Stimulated activated CD4-positive, alpha-beta T cell treated with anti-CD3 and anti-CD28 coated beads, Interleukin-12 subunit alpha, Interleukin-12 subunit beta, amount 100 ng/mL, for 48 hours (primary cell): ENCODE measurements at places on chromosomes 13 and 19.

DNA sequence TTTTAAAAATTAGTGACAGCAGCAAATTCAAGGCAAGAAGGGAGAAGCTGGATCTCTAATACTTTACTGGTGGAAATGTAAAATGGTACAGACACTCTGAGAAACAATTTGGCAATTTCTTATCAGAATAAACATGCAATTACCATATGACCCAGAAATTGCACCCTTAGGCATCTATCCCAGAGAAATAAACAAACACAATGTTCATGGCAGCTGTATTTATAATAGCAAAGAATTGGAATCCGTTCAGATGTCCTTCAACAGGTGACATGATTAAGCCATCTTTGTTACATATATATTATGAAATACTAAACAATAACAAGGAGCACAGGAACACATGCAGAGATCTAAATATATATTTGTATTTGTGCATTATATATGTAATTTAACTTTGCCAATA lies 756.5 kb downstream of the SLITRK1 start:
- no peak for DNase-seq

- DNase-seq, result no peak
These were observed 262.4 kb upstream of the MIR17HG start for GRCh38 chr13:91085127-91085526.

- DNase-seq, result no peak
These were observed 17.6 kb downstream of the TJP3 start for GRCh38 chr19:3725640-3726310.

DNA sequence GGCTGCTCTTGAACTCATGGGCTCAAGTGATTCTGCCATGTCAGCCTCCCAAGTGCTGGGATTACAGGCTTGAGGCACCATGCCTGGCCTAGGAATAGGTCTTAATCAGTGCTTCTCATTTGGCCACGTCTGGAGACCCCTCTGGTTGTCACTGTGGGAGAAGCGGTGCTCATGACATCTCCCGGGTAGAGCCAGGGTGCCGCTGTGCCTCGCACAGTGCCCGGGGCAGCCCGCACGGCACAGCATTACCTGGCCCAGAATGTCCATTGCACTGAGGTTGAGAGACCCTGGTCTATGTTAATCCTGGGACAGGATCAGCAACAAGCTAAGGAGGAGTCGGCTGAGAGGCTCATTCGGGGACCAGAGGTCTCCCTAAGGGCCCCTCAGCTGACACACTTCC lies 160.8 kb downstream of the EFNB2 start:
- no peak for DNase-seq

GRCh38 chr19:14580623-14581237 lies 2.2 kb upstream of the CLEC17A start:
- DNase-seq, result peak; percentile 63

GRCh38 chr19:33290082-33290815 lies 12.1 kb downstream of the CEBPA start:
- no peak for DNase-seq

DNA sequence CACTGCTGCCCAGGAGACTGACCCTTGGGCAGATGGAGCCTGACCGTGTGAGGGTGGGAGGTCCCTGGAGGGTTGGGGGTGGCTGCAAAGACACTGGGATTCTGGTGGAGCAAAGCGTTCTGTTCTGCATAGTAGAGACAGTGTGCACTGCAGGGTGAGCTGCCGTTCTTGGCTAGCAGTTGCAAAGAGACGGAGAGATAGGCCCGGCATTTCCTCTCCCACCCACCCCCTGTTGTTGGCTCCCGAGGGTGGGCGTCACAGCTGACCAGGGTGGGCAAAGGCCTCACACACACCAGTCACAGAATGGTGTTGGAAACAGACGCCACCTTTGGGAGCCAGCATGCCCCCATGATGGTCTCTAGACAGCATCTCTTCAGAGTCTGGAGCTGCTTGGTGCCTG lies 11.4 kb downstream of the TMEM255B start:
- DNase-seq, result no peak

- peak; percentile 39 for DNase-seq
These were observed 44.5 kb upstream of the GTF3A start for GRCh38 chr13:27379694-27380641.

GRCh38 chr13:36131222-36131930 lies at the start of gene DCLK1:
Gene DCLK1 (minus strand): TSS chr13:36131382.
- no peak for DNase-seq

GRCh38 chr19:49672131-49672919 lies 4.7 kb upstream of the PRMT1 start:
- DNase-seq, result no peak

GRCh38 chr13:93304134-93304533 lies 77.5 kb downstream of the GPC6 start:
- no peak for DNase-seq

- no peak for DNase-seq
These were observed 4.8 kb upstream of the DAPK3 start for GRCh38 chr19:3975637-3976087.

DNA sequence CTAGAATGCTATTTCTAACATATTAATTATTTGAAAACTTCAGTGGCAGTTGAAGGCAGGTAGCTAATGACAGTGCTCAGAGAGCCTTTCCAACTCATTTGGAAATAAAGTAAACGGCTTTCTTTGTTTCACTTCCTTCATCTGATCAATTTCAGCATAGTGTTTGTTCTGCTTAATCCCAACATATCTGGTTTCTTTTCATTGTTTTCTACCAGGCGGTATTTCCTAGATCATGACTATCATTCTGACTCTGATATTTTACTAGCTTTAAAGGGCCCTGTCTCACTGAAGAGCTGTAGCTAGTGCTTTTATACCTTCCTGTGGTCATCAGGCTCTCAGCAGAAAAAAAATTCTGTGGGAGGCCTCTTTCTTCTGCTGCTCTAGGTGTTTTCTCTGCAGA lies 178.6 kb downstream of the RBM26 start:
- DNase-seq, result no peak

- no peak for DNase-seq
These were observed 41.1 kb upstream of the CHST8 start for GRCh38 chr19:33580645-33581037.

- DNase-seq, result no peak
These were observed 20.3 kb upstream of the KPNA3 start for GRCh38 chr13:49812812-49813211.

DNA sequence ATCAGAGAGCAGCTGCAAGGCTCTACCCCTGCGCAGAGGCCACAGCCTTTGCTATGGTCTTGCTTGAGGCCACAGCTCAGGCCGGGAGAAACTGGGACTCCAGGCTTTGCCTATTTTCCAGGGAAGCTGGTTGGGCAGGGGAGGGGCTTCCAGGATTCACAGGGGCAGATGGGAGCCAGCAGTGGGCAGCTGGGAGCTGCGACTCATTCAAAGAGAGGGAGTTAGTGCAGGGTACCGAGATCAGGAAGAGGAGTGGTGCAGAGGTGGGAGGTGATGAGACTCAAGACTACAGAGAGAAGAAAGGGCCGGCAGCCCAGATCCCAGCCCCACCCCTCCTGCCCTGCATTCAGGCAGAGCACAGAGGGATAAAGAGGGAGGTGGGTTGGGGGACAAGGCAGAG lies 12.1 kb downstream of the ADGRE5 start:
- no peak for DNase-seq

GRCh38 chr19:16462757-16463250 lies 9.0 kb downstream of the EPS15L1 start:
- DNase-seq, result no peak

DNA sequence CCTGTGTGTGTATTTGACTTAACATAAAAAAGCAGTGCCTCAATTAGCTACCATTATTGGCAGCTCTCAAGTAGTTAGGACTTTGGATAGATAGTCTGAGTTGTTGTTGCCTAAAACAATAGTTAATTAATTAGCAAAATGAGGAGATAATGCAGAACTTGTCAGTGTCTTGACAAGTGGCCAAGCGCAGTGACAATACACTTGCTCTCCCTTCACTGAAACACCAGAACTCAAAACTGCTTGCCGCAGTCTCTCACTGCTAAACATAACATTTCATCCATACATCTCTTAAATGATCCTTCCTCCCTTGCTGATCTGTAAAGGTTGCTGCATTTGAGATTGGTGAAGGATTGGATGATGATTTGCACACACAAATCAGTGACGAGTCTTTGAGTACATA lies 61.7 kb downstream of the ARHGAP35 start:
- DNase-seq, result no peak

- no peak for DNase-seq
These were observed 70.4 kb downstream of the SLITRK6 start for GRCh38 chr13:85728811-85729210.

DNA sequence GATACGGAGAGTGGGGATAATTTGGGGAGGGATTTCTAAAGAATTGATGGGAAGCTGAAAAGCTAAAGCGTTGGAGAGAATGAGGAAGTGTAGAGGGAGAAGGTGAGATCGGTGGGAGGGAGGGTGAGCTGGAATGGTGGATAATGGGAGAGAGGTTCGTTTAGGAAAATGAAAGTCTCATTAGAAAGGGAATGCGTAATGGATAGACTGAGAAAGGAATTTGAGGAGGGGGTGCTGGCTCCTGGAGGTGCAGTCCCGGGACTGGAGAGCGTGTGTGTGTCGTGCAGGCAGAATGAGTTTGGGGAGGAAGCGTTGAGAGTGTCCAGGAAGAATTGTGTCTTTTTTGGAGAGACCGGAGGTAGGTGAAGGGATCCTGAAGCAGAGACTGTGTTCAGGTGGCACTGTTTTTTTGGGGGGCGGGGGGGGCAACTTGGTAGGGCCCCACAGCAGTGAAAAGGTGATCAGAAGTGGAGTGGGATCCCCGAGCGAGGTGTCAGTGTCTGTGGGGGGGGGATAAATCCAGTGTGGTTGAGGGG lies 1.4 kb downstream of the ACTN4 start:
- DNase-seq, result no peak

DNA sequence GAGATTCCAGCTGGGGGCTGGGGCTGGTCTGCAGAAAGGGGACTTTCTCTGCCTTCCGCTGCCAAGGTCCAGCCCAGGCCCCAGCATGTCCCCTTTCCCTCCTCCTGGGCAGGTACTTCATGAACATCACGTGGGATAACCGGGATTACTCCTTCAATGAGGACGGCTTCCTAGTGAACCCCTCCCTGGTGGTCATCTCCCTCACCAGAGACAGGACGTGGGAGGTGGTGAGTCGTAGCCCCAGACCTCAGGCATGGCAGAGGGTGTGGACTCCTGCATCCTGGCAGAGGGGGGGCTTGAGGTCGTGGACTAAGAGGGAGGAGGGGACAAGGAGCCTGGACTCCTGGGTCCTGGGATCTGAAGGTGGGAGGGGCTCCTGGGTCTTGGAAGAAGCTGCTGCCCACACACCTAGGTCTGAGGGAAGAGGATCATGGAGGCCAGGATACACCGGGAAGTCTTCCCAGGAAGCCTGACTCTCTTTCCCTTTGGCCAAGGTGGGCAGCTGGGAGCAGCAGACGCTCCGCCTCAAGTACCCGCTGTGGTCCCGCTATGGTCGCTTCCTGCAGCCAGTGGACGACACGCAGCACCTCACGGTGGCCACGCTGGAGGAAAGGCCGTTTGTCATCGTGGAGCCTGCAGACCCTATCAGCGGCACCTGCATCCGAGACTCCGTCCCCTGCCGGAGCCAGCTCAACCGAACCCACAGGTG lies 20.6 kb downstream of the GRIN2D start:
- no peak for DNase-seq

DNA sequence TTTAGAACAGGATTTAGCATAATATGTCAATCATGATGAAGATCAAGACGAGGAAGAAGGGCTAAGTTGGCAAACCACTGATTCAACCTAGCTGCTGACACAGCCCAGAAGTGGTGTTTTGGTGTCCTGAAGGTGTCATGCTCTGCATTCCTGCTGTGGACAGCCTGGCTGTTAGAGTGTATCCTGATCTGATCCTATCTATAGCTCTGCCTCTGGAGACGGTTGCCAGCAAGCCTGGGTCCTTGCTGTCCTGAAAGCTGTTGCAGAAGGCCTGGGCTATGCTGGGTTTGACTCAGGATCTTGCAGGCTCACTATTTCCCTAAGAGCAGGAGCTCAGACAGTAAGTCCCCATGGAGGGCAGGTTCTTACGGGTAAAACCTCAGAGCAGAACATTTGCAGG lies 416.4 kb downstream of the TSHZ3 start:
- DNase-seq, result no peak

DNA sequence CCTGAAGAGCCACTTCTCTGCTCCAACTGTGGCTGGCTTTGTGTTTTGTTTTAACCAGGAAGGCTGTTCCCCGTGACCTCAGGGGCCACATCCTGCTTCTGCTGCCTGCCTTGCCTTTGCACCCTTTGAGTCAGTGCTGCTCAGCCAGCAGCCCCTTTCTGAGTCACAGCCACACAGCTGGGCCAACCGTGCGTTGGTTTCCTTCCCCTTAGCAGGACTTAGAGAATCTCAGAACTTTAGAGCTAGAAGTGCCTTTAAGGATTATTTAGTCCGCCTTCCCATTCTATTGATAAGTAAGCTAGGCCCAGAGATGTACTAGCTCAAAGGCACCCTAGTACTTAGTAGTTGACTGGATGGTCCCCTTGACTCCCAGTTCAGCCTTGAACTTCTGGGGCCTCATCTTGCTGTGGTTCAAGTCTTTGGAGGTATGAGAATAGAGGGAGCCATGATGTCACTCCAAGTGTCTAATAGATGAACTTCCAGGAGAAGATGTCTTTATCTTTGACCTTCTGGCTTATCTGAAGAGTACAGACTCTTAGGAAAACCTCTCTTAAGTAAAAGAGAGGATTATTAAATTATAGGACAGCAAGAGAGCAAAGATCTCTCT lies 8.0 kb downstream of the RGCC start:
- DNase-seq, result peak; percentile 77

DNA sequence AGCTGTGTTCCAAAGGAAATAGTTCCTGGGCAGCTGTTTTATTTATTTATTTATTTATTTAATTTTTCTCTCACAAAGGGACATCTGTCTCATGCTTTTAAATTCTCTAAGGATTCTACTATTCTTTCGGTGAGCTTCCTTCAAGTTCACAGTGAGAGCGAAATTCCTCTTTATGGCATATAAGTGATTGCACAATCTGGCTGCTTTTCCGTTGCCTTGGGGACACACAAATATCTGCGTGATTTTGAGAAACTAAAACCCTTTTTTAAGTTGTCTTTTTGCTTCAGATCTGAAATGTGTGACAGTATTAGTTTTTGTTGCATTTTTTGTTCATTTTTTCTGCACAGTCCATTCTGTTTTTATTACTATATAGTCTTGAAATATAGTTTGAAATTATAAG lies 19.2 kb downstream of the ZNF486 start:
- no peak for DNase-seq

DNA sequence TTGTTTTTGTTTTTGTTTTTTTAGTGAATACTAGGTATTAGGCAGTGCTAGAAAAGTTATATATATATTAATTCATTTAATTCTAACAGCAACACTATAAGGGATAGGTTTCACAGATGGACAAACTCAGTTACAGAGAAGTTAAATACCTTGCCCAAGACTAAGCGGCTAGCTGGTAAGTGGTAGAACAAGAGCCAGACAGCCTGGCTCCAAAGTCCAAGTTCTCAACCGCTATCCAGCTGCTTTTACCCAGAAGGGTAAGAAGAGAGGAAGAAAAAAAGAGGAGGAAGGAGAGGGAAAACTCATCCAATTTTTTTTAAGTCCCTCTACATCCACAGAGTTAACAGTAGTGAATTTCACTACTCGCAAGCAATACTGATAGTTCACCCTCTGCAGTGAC lies 217.0 kb downstream of the SPRY2 start:
- DNase-seq, result no peak

- DNase-seq, result no peak
These were observed 47.4 kb upstream of the SERPINE3 start for GRCh38 chr13:51292000-51292565.

- no peak for DNase-seq
These were observed 30.8 kb downstream of the RGCC start for GRCh38 chr13:41488124-41488523.

- no peak for DNase-seq
These were observed 37.3 kb downstream of the KDM4B start for GRCh38 chr19:5006201-5006600.
